ENCODE measurements at places on chromosomes 11 and 22.

- DNase-seq = no peak
These were observed 83.2 kb downstream of the ME3 start for GRCh38 chr11:86589204-86589603.

- no peak for DNase-seq
These were observed 6.4 kb upstream of the TENM4 start for GRCh38 chr11:79447038-79447786.

DNA sequence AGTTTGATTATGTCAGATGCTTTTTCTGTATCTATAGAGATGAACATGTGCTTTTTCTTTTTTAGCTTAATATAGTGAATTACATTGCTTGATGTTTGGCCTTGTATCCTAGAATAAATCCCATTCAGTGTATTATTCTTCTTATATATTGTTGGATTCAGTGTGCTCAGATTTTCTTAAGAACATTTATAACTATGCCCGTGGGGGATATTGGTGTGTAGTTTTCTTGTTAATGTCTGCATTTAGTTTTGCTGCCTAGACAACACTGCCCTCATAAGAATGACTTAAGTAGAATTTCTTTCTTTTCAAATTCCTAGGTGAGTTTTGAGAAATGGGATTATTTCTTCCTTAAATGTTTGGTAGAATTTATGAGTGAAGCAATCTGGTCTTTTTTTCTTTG, 98.5 kb downstream of the TMEM135 start:
- DNase-seq = no peak

DNA sequence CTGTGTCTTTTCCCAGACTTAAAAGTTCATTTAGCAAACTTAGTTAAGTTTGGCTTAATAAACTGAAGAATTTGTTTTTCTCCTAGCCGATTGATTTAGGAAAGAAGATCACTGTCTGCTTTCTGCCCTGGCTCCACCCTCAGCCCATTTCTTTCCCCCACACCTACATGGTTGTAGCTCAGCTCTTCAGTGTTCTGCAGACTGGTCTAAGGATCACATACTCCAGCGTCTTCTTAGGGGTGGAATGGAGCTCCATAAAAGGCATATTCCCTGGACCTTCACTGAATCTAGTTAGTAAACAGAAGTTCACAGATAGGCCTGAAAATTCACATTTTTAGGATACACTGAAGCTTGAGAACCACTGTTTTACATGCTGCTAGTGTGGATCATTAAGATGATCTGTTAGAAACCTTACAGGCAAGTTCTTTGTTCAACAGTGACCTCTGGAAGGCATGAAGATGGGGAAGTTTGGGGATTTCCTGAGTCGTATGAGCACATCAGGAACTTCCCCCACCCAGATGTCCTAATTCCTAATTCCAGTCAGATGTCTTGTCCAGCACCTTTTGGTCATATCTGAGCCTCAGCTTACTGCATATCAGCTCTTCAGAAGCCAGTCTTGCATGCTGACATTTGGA, 16.8 kb downstream of the PIWIL4 start:
- no peak for DNase-seq

GRCh38 chr11:35918716-35919115, 25.1 kb upstream of the LDLRAD3 start:
- no peak for DNase-seq

GRCh38 chr22:27613099-27614005, 188.2 kb downstream of the MN1 start:
- DNase-seq = no peak

DNA sequence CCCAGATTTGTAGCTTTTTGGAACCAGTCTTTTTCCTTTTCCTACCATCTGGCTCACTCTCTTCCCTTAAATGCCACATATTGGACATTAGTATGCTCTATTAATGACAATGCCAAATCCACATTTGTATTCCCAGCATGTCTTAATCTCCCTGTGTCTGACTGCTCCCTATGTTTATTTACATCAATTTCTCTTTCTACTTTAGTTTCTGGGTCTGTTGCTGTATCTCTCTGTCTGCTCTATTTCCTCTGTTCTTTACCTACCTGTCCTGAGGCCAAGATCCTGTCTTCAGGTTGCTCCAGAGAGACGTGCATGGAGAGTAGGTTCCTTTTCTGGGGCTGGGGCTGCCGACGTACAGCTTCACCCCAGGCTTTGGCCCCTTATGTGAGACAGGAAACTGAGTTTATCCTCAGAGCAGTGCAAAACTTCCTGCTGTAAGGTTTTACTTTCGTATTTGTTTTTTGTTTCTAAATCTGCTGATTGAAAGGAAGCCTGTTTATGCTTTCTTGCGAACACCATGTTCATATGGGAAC, 25.6 kb downstream of the OR2AG2 start:
- DNase-seq = peak; percentile 64

DNA sequence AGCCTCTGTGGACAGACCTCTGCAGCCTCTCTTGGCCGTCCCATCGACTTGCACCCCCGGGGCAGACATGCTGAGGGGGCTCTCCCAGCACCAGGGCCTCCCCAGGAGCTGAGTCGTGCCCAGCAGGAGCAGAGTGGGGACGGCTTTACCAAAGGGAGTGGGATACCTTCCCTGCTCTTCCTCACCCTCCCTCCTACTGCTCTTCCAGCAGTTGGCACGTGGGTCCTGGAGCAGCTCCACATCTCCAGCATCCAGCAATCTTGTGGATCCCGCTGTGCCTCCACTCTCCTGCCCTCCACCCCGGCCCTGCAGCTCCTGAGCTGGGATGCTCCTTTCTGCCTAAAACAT, 854.0 kb downstream of the BRD1 start:
- no peak for DNase-seq

DNA sequence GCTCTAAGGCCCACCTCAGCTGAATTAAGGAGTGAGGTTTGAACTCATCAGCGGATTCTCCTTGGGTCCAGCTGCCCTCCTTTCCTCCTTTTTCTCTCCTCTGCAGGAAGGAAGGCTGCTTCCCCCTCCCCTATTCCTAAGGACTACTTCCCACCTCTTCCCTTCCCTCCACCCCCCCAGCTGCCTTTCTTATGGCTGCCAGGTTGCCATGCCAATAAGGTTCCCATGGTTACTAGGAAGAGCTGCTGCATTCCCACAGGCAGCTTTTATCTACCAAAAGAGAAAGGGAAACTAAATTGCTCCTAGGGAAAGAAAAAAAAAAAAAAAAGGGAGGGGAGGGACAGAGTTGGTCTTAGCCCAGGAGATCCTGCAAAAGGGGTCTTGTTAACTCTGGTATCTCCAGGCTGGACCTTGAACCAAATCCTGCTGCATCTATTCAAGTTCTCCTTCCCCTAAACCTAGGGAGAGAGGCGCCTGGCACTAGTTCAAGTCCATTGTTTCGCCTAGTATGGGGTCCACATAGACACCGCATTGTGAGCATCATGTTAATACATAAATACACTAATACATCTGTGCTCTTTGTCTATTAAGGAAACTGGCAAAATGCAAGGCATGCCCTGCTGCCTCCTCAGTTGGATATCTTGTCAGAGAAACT, 21.2 kb upstream of the FEZ1 start:
- DNase-seq = no peak

DNA sequence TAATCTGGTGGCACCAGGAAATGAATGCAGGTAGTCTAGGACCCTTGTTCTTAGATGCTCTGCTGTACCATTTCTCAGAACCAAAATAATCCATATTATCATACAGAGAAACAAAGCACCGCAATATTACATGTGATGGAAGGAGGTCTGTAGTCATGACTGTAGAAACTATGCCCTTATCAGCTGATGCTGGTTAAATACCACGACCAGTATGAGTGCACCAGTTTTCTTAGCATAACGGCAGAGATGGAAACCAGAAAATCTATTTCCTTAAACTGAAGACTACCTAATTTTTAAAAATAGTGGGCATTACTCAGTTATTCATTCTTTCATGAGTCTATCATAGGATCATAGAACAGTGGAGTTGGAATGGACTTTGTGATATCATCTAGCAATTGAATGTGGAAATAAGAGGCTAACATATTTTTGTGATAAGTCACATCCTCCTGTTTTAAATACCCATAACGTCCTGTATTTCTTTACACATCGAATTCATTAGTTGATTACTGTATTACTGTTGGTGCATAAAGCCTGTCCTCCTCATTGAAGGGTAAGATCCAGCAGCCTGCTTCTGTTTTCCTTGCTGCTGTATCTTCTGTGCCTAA, 15.1 kb downstream of the JHY start:
- DNase-seq = no peak

DNA sequence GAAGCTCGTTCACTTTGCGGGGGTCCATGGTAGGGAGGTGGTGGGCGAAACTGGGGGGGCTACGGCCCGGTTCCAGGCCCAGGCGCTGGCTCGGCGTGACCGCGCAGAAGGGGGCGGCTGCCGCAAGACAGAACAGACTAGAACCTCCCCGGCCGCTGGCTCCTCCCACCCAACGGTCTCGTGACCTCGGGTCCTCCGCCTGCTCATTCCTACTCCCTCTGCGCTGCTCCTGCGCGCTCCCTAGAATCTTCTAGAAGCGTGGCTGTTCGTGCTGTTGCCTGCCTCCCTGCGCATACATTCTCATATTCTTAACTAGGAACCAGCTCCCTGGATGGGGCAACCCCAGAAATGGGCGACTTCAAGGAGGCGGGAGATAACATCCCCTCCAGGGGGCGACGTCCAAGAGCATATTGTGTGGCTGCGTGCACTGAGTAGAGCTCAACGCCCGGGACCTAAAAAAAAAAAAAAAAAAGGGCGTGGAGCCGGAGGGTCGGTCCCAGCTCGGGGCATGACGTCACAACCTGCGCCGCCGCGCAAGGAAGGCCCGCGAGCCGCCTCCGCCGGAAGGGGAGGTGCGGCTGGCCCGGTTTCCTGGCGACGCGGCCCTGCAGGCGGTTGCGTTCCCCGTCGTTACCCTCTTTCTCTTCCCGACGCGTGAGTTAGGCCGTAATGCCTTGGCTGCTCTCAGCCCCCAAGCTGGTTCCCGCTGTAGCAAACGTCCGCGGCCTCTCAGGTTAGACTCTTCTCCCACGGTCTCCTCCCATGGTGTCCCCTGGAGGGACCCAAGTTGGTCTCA, at the start of the genes ST13 and XPNPEP3:
Gene ST13, minus strand, starts transcription at position 127 of the 796 bp plus-strand sequence. Its CDS starts 99 bp downstream, at position 28.
Gene XPNPEP3, plus strand, starts transcription at position 636 of the 796 bp plus-strand sequence. Its CDS starts 34 bp downstream, at position 670.
- DNase-seq = peak; percentile 98

- no peak for DNase-seq
These were observed 22.4 kb upstream of the CAPRIN1 start for GRCh38 chr11:34029176-34029575.

GRCh38 chr11:66749091-66749490, 20.1 kb upstream of the SPTBN2 start:
- DNase-seq = no peak

- DNase-seq = peak; percentile 70
These were observed 10.4 kb downstream of the SPATA19 start for GRCh38 chr11:133834682-133835592.

DNA sequence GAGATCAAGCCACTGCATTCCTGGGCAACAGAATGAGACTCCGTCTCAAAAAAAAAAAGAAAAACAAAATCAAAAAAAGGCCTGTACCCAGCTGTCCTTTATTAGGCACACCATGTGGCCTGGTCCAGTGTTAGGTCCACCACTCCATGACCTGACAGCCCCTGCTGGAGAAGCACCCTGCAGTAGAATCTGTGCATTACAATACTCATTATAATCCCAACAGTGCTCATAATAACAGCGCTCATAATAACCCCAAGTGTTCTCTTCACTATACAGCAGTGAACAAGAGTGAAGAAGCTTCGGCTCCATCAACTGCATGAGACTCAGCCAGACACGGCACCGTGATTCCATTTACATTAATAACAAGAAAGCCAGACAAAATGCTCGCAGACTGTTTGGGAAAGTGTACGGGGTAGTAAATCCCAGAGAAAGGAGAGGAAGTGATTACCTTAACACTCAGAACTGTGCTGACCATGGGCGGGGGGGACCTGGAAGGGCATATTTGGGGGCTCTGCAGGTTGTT, 8.9 kb upstream of the EHD1 start:
- DNase-seq = no peak

DNA sequence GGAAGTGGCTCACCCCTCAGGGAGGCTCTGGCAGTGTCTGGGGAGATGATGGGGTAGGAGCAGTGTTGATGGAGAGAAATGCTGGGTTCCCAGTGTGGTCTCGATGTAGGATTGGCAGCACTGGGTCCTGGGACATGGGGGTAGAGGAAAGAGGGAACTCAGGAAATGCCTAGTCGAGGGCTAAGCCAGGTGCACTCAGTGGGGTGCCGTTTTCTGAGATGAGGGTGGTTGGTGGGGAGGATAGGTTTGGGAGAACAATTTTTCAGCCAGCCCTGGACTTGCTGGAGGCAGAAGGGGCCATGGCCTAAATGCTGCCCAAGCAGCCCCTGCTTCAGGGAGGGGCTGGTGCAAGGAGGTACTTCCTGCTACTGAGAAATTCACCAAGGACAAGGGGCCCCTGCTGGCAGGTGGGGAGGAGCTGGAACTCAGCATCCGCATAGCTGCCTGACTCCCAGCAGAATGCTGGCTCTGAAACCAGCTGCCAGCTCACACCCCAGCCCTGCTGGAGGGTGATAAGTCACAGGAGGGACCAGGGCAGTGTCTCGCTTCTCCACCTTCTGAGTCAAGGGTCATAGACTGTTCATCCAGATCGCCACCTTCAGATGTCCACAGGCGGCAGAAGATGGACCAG, 6.0 kb downstream of the CCDC157 start:
- no peak for DNase-seq

DNA sequence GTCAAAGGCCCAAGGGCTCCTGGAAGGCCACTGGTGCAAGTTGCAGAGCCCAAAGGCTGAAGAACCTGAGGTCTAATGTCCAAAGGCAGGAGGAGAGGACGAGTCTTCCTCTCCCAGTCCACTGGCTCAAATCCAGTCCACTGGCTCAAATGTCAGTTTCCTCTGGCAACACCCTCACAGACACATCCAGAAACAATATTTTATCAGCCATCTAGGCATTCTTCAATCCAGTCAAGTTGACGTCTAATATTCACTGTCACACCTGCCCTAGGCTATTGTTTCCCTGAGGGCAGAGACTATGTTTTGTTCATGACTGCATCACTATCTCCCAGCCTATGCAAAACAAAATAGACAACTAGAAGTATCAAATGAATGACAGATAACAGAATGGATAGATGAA, 148.1 kb downstream of the SPON1 start:
- DNase-seq = peak; percentile 32

- no peak for DNase-seq
These were observed 11.0 kb downstream of the CTNND1 start for GRCh38 chr11:57772562-57772961.

DNA sequence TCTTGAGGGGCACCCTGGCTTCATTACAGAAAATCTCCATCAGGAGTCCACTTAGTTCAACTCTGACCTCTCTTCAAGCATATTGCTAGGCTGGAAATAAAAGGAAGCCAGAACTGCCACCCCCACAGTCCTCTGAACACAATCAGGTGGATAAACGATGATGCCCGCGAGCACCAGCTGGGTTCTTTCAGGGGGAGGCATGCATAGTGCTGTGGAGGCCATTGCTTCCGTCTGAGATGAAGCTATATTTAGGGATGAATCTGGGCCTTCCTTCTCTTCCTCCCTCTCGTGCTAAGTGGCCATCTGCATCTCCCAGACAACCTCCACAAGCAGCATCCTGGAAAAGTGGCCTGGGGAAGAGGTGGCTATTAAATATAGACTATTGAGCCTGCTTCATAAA, 3.9 kb upstream of the MICAL2 start:
- DNase-seq = no peak

GRCh38 chr22:47623066-47623762, 860.8 kb downstream of the TBC1D22A start:
- DNase-seq = no peak
